Left lung (tissue), 14 donors: ENCODE measurements at places on chromosomes 2 and 18. TPM values are rescaled to one million over a fixed set of nuclear protein-coding genes. Genes with fewer than 3 reads are reported as not detected.

DNA sequence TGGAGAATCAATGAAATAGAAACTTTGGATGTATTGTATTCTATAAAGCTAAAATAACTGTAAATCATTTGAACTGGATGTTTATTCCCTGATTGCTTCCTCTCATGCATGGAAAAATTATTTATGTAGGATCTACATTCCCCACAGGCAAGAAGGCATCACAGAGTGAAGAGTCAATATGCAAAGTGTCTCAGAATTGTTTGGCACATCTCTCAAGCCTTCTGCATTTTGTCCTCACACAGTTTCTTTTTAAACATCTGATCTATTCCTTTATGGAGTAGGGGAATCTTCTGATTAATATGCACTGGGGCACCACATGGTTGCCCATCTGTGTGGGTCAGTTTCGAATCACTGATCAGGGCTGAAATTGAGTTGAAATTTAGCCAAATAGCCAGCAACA lies 465.4 kb downstream of the ZNF804A start:
- DNase-seq, result no peak
- no peaks in the 10 kb centered on the region for H3K36me3 ChIP-seq
- no peaks in the 10 kb centered on the region for H3K27me3 ChIP-seq
- no peaks in the 10 kb centered on the region for H3K4me1 ChIP-seq

Gene NEURL3
- 0.18 TPM for total RNA-seq

Gene ATP6V1B1
- total RNA-seq, result 0.76 TPM

DNA sequence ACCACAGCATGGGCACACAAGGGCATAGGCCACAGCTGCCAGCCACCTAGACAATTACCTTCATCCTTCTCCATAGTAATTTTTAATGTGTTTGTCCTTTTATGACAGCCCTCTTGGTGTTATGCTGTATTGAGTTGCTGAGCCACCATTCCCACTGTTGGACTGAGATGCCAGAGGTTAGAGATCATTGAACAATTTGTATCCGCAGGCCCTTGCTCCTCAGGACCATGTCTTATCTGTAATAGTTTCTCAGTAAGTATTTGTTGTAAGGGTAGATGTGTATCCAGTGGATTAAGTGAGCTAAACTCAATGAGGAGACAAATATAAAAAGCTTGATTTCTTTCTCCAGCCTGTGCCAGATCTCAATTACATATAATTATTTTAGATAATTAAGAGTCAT lies 832.8 kb upstream of the ID2 start:
- no peaks in the 10 kb centered on the region for H3K27me3 ChIP-seq
- H3K4me1 ChIP-seq, result no peaks in the 10 kb centered on the region
- no peak overlapping the region for H3K27ac ChIP-seq

Gene IL36A
- total RNA-seq, result not detected

- H3K27ac ChIP-seq, result no peak overlapping the region
- no peak overlapping the region for H3K4me3 ChIP-seq
- no peaks in the 10 kb centered on the region for H3K36me3 ChIP-seq
- DNase-seq, result no peak
- no peaks in the 10 kb centered on the region for H3K27me3 ChIP-seq
- H3K4me1 ChIP-seq, result no peaks in the 10 kb centered on the region
These were observed 323.7 kb downstream of the SLC4A3 start for GRCh38 chr2:219951099-219951498.

- no peaks in the 10 kb centered on the region for H3K27me3 ChIP-seq
- H3K4me1 ChIP-seq, result no peaks in the 10 kb centered on the region
- H3K27ac ChIP-seq, result no peak overlapping the region
- no peaks in the 10 kb centered on the region for H3K36me3 ChIP-seq
These were observed 55.9 kb downstream of the ARHGAP28 start for GRCh38 chr18:6785411-6785810.

DNA sequence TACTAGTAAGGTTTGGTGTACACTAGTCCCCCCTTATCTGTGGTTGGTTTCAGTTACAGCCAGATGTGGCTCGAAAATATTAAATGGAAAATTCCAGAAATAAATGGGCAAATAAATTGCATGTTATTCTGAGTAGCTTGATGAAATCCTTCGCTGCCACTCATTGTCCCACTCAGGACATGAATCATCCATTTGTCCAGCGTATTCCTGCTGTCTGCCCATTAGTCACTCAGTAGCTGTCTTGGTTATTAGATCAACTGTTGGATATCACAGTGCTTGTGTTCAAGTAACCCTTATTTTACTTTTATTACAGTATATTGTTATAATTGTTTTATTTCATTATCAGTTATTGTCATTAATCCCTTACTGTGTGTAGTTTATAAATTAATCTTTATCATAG lies 21.7 kb downstream of the ZDBF2 start:
- no peak overlapping the region for H3K4me3 ChIP-seq
- DNase-seq, result no peak
- no peaks in the 10 kb centered on the region for H3K27me3 ChIP-seq
- H3K36me3 ChIP-seq, result no peaks in the 10 kb centered on the region

Gene TBR1
- 0.08 TPM for total RNA-seq

Gene SPATA3
- total RNA-seq, result not detected

Gene RGPD4
- not detected for total RNA-seq

DNA sequence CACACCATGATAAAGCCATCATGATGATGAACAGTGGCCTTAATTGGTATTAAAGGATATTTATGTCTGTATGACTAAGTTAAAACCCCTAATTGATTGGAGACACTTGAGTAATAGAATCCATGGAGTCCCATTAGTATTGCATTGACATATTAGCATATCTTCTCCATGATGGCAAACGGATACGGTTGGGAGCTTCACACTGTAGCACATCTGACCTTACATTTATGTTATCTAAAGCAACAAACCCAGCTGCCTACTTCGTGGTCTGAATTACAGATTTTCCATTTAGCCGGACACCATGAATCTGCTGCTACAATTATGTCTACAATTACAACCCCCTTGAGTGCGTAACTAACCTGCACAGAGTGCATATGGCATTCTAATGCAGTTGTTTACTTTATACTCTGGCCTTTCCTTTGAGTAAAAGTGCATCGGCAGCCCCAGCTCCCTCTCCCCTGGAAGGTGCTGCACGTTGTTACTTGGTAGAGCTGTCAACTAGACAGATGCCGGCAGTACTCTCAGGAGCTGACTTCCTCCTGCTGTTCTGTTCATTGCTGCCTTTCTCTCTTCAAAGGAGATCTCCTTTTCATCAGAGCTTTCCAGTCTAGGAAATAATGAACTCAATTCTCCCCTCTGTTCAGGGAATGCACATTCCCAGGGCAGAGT lies 92.1 kb downstream of the LRRC30 start:
- no peak overlapping the region for H3K4me3 ChIP-seq
- H3K36me3 ChIP-seq, result no peaks in the 10 kb centered on the region
- H3K27me3 ChIP-seq, result no peaks in the 10 kb centered on the region
- H3K4me1 ChIP-seq, result peaks cover 5% of the 10 kb centered on the region
- no peak for DNase-seq
